GM23338 (cell line): ENCODE measurements at places on chromosomes 12 and 14.

DNA sequence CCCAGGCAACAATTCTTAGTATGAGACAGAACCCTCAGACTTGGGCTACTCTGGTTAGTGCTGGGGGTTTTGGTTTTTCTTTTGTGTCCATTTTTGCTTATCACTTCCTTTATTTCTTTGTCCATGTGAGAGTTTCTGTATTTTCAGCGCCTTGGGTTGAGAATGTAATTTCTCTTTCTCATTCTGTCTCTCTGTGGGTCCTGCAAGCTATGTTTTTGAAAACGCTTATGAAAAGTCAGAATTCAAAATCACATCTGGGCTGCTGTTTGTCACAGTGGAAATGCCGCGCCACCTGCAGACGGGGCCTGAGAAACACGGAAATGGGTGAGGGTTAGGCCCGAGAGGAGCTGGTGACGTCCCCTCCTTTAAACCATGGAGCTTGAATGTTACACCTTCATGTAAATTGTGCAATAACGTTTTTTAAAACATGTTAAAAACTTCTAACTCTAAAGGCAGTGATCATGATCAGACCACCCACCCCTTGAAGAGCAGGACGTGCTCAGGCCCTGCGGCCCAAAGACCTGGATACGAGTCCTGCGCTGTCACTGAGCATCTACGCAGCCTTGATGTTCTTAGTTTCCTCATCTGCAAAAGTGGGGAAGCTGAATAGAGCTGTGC, 26.1 kb downstream of the JDP2 start:
- DNase-seq, result peak; percentile 42

- peak; percentile 80 for DNase-seq
Measured at GRCh38 chr14:64983439-64984310, 3.0 kb upstream of the FNTB start.

DNA sequence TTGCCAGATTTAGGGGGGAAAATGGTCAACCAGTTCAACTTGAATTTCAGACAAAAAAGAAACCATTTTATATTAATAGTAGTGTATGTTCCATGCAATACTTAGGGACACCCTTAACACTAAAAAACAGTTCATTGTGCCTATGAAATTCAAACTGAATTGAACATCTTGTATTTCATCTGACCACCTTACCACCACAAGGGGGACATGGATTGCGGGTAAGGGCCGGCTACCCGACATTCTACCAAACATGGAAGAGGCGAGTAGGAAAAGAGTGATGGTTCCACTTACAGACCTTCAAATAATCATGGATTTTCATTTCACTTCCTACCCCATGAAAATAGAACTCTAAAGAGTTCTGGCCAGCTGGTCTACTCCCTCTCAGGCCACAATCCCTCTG, 10.3 kb upstream of the STK38L start:
- peak; percentile 64 for DNase-seq

DNA sequence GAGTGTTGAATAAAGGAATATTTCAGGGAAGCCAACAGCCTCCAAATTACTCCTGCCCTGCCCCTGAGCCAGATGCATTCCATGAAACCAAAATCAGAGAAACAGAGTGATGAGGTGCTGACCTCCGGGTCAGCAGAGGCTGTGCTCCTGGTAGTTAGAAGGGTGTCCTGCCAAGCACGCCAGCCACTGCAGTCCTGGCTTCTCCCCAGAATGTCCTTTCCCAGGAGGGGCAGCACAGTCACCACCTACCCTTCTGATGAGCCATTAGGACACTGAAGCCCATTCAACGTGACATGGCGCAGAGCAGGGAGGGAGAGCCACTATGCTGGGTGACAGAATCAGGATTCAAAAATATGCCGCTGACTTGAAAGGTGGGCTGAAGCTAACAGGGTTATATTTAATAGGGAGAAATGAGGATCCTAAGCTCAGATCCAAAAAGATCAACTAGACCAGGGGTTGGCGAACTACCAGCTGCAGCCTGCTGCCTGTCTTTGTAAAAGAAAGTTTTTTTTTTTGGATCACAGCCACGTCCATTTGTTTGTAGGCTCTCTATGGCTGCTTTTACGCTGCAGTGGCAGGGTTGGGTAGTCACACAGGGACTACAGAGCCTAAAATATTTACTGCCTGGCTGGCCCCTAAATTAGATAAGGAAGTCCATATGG, 34.5 kb upstream of the PLEK2 start:
- no peak for DNase-seq

GRCh38 chr12:62642486-62642885, 175.9 kb downstream of the MON2 start:
- no peak for DNase-seq

DNA sequence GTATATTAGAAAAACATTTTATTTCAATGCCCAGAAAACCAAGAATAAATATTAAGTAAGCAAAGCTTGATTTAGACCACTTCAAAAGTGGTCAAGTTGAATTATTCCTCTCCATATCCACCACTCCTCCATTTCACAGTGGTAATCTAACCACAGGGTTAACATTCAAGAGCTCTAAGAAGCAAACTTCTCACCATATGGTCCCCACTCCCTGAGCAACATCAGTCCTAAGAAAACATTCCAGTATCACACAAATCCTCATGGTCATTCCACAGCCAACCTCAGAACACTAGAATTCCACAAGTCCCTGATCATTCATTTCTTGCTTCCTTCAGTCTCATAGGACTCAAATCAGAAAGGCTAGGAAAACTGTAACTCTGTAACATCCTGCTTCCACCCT, 47.9 kb downstream of the ST8SIA1 start:
- no peak for DNase-seq

DNA sequence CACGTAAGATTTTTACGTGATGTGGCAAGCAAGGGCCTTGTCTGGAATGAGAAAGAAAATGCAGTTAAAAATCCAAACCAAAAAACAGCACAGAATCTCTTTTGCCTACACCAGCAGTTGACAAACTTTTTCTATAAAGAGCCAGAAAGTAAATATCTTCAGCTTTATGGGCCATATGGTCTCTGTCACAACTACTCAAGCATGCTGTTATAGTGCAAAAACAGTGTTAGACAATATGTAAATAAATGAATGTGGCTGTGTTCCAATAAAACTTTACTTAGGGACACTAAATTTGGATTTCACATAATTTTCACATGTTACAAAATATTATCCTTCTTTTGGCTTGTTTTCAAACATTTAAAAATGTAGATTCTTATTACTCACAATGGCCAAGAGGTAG, 6.2 kb upstream of the ELK3 start:
- no peak for DNase-seq

- DNase-seq, result no peak
Measured at GRCh38 chr14:66140213-66140918, 345.8 kb upstream of the CCDC196 start.
